ENCODE measurements at places on chromosomes 12 and 14. TPM values are rescaled to one million over a fixed set of nuclear protein-coding genes. Genes with fewer than 3 reads are reported as not detected.

GRCh38 chr12:69474456-69474855 lies 4.3 kb downstream of the FRS2 start:
- no peak for DNase-seq

GRCh38 chr12:85630851-85631250 lies 205.4 kb downstream of the RASSF9 start:
- no peak for DNase-seq

DNA sequence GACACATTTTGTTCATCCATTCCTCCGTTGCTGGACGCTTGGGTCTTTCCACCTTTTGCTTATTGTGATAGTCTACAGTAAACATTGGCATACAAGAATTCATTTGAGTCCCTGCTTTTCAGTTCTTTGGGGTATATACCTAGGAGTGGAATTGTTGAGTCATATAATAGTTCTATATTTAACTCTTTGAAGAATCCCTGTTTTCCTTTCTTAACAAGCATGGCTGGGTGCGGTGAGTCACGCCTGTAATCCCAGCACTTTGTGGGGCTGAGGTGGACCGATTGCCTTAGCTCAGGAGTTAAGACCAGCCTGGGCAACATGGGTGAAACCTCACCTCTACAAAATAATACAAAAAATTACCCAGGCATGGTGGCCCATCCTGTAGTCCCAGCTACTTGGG lies 75.4 kb downstream of the CCDC92 start:
- no peak for DNase-seq

DNA sequence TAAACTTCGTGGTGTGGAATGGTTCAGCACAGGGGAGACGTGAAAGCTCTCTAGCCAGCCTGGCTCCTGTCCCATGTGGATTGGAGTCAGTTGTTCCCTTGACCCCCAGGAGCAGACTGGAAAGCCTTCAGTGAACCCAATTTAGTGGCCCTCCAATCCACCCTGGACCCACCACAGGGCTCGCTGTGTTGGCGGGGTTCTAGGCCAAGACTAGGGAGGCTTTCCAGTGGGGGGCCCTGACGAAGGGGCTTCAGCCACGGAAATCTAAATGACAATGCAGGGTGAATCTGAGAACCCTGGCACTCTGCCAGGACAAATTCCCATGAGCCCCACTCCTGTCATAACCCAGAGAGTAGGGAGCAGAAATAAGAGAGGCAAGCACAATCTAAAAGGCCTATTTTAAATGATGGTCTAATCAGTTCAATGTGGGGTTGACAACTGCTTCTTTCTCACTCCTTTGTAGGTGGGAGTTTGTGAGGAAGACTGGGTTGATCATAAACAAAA lies 110.8 kb downstream of the SLC35F4 start:
- no peak for DNase-seq

DNA sequence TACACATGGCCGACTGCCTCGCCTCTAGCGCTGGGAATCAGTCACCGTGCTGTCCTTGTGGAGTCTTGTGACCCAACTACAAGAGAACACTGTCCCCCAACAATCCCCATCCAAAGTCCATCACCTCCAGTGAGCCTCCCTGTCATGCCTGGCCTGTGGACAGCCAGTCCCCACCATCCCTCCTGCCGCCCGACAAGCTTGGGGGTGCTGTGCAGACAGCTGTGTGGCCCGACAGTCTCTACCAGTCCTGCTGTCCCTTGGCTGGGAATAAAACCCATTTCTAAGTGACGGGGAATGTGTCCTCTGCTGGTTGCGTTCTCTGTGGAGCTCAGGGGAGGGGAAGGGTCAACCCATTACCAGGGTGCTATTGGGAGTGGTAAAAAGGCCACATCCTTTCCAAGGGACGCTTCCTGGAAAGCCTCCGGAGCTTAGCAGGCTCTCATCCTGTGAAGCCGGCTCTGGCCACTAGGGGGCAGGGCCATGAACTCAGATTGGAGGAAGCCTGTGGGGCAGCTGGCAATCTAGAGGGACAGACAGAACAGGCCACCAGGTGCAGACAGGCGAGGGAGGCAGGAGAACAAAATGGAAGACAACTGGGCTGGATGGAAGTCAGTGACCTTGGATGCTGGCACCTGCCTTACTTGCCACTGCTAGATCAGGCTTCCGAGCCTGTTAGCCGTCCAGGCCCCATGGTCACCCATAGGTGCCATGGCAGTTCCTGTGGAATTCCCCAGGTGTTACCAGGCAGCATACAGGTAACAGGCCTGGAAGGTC lies 12.0 kb upstream of the BLTP3B start:
- DNase-seq: no peak

- peak; percentile 38 for DNase-seq
Measured at GRCh38 chr14:58428118-58428683, 682 bp downstream of the KIAA0586 start.

DNA sequence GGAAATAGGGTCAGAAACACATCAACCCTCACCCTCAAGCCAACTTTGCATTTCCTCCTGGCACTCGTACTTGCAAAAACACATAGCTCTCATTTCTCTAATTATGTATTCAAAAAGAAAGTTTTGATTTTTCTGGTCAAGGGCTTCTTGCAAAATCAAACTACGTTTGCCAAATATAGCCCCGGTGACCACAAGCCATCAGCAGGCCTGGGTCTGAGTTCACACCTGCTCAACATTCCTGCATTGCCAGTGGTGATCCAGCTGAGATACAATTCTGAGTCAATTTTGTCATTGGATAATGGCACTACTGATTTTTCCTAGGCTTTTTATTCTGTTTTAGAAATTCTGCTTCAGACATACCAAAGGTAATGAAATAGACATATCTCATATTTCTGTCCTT lies 10.7 kb upstream of the BHLHE41 start:
- no peak for DNase-seq

DNA sequence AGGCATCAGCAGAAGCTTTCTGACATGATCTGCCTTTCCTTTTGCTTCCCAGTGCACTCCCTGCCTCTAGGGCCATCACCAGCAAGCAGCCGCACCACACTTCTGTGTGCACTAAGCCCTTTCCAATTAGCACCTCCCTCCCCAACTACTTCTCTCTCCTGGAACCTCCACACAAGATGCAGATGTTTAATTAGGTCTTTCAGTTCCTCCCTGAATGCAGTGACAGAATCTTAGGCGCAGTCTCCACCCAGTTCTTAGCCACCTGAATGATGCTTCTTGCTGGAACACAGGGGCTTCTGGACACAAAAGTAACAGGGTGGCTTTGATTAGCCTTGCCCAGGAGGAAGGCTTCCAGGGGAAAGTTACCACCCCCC lies 32.9 kb downstream of the NIN start:
- no peak for DNase-seq

GRCh38 chr14:75824318-75824717 lies 157.5 kb downstream of the TGFB3 start:
- DNase-seq: no peak

GRCh38 chr12:1564067-1564466 lies 30.3 kb downstream of the FBXL14 start:
- DNase-seq: no peak

- no peak for DNase-seq
Measured at GRCh38 chr12:109479761-109480160, 2.3 kb downstream of the UBE3B start.

- DNase-seq: no peak
Measured at GRCh38 chr14:89215114-89215513, 201.9 kb downstream of the FOXN3 start.

DNA sequence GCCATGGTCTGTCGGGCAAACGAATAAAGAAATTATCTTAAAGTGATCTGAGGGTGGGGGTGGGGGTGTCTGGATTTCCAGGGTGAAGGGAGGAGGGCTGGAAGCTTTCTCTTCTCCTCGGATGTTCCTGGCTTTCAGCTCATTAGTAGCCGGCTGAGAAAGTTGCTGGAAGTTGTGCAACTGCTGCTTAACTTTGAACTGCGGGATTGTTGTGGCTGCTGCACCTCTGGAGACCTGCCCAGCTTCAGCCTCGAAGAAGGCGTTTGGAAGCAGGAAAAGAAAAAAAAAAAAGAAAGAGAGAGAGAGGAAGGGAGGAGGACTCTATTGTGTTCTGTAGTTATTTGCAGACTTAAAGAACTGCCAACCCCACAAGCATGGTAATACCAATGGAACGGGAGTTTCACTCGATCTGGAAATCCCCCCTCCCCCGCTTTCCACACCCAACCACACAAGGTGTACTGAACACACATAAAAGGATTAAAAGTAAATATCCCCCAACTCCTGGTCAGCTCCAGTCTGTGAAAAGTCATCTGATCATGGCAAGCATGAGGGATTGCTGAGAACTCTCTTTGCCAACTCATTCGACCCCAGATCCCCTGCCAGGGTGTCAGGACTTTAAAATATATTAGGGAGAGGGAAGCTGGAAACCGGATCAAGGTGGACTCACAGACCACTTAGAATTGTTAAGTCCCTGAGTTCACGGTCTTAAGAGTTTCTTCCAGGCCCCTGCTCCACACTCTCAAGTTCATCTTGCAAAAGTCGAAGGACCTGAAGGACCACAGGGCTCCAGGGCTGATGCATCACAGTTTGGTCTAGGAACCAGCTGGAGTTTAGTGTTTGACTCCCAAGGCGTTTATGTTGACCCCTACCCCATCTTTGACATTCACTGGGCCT lies at the start of gene RASSF9:
Gene RASSF9 (minus strand): TSS at position 213 of the 894 bp plus-strand sequence. CDS start 208 bp downstream, at position 5.
- peak; percentile 61 for DNase-seq

GRCh38 chr12:510071-510825 lies 50.5 kb downstream of the B4GALNT3 start:
- peak; percentile 53 for DNase-seq

GRCh38 chr14:64715146-64715627 lies 11.0 kb downstream of the PLEKHG3 start:
- no peak for DNase-seq

- DNase-seq: no peak
Measured at GRCh38 chr12:113818833-113819232, 147.3 kb downstream of the RBM19 start.

- no peak for DNase-seq
Measured at GRCh38 chr14:56195704-56196103, 77.5 kb downstream of the PELI2 start.

DNA sequence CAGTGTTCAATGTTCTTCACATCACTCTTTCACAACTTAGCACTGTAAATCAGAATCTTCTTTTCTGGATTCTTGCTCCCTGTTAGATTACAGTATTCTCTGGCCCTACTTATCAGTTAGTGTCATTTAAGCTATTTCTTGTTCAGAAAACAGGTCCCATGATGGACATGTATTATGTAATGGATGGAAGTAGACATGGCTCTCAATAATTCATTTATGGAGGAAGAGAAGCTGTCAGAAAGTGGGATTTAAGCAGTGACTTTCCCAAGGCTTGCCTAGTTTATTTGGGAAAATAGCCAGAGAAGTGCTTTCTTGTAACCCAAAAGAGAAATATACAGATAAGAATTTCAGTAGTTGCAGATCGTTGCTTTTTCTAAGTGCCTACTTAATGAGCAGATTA lies 1.6 kb downstream of the ERC1 start:
- DNase-seq: no peak

GRCh38 chr12:101847325-101847724 lies 16.6 kb upstream of the GNPTAB start:
- DNase-seq: no peak

- no peak for DNase-seq
Measured at GRCh38 chr12:110079477-110080400, 31.4 kb upstream of the C12orf76 start.

GRCh38 chr12:123038966-123039365 lies 58.5 kb downstream of the ARL6IP4 start:
- DNase-seq: no peak

- no peak for DNase-seq
Measured at GRCh38 chr12:39368096-39368495, 74.8 kb downstream of the KIF21A start.

- no peak for DNase-seq
Measured at GRCh38 chr14:67908052-67908754, 88.6 kb downstream of the RAD51B start.

GRCh38 chr12:75974323-75975187 lies 57.0 kb downstream of the PHLDA1 start:
- DNase-seq: no peak

GRCh38 chr12:96176575-96176974 lies 17.6 kb upstream of the ELK3 start:
- DNase-seq: no peak

RPGRIP1 gene
- polyA plus RNA-seq: 0.58 TPM

EID3 gene
- polyA plus RNA-seq: 3.9 TPM

CLEC2B gene
- polyA plus RNA-seq: 2.6 TPM

CCT2 gene
- polyA plus RNA-seq: 288 TPM

COCH gene
- 3.9 TPM for polyA plus RNA-seq

Measured in left kidney (tissue), 8 donors.